ENCODE measurements at places on chromosomes 2 and 18.

GRCh38 chr2:158774681-158775080 is 20.4 kb upstream of the DAPL1 start:
- no peak for DNase-seq

DNA sequence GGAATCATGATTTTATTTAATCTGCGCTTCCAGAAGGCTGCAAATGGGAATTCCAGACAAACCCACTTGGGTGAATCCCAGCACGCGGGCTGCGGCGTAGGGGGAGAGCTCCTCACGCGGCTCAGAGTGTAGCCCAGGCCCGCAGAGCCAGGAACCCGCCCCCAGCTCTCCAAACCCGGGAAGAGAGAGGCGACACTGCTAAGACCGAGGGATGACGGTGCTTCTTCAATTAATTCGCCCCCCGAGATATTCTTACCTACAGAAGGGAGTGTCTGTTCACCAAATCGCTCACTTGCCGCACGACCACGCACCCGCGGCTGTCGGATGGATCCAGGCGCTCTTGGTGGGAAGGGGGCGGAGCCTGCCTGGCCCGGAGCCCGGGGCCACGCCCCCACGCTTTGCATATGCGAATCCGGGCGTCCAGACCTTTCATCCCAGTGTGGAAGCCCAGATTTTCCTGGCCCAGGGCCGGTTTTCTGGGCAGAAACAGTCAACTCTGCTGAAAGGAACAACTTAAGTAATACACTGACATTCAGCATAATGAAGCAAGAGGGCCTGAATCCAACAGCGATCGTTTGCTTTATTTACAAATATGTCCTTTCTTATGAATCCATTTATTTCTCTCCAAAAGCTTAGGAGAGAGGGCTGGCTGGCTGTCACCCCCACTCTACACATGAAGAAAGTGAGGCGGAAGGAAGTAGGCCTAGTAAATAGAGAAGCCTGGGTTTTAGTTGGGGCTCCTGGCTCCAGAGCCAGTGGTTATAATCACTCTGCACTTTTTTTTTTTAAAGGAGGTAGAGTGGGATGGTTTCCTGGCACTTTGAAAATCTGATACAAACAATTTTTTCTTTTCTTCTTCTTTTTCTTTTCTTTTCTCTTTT is at the start of gene SLC19A3:
Gene SLC19A3 (minus strand): TSS at position 342 of the 881 bp plus-strand sequence. CDS start 15,710 bp downstream, outside the sequence.
- no peak for DNase-seq

- DNase-seq, result no peak
Observed at GRCh38 chr18:56200381-56200911, 437.9 kb downstream of the TXNL1 start.

GRCh38 chr2:241314226-241315092 is 1.0 kb downstream of the HDLBP start:
- no peak for DNase-seq

GRCh38 chr2:156327835-156328695 is 4.5 kb downstream of the NR4A2 start:
- DNase-seq, result peak; percentile 28

- no peak for DNase-seq
Observed at GRCh38 chr2:160920791-160921303, 239.4 kb upstream of the TANK start.

- DNase-seq, result no peak
Observed at GRCh38 chr2:73842739-73843019, 13.9 kb downstream of the STAMBP start.

GRCh38 chr2:214310319-214310718 is 100.5 kb upstream of the VWC2L start:
- DNase-seq, result no peak

DNA sequence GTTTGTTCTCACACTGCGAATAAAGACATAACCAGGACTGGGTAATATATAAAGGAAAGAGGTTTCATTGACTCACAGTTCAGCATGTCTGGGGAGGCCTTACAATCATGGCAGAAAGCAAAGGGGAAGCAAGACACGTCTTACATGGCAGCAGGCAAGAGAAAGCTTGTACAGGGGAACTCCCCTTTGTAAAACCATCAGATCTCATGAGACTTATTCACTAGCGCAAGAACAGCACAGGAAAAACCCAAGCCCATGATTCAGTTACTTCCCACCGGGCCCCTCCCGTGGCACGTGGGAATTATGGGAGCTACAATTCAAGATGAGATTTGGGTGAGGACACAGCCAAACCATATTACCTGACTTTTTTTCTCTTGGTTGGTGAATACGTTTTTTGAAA is 51.3 kb downstream of the TMEM247 start:
- no peak for DNase-seq

GRCh38 chr2:100819370-100820272 is at the start of gene NPAS2:
NPAS2 (plus strand) TSS chr2:100820139; CDS start chr2:100904755, 84,616 bp downstream.
- no peak for DNase-seq

DNA sequence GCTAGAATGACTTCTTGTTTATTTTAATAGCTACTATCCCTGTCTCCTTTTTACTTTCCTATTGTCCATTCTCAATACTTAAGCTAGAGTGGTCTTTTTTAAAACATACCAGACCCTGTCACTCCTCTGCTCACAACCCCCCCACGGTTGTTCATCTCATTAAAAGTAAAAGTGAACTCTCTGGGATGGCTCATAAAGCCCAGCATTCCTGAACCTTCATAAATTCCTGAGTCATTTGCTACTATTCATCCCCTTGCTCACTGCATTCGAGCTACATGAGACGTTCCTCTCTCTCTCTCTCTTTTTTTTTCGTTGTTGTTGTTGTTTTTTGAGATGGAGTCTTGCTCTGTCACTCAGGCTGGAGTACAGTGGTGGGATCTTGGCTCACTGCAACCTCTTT is 148.7 kb upstream of the DSEL start:
- DNase-seq, result no peak

DNA sequence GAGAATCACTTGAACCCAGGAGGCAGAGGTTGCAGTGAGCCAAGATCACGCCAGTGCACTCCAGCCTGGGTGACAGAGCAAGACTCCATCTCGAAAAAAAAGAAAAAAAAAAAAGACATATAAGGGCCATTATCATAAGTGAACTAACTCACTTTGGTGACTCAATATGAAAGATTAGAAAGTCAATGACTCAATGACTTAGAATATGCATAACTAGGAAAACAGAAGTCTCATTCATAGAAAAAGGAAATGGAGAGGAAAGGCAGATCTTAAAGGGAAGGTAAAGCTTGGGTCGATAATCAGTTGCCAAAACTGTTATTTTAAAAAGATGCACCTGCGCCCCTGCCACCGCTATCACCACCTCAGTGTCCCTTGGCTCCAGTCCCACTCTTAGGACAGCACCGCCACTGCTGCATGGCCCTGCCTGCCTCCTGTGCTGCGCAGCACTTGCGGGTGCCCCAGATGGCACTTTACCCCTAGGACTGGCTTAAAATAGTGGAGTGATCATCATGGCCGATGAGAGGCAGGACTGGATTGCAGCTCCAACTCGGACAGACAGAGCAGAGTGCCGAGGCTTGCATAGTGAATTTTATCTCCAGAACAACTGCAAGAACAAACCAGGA is 54.7 kb downstream of the INO80D start:
- no peak for DNase-seq

DNA sequence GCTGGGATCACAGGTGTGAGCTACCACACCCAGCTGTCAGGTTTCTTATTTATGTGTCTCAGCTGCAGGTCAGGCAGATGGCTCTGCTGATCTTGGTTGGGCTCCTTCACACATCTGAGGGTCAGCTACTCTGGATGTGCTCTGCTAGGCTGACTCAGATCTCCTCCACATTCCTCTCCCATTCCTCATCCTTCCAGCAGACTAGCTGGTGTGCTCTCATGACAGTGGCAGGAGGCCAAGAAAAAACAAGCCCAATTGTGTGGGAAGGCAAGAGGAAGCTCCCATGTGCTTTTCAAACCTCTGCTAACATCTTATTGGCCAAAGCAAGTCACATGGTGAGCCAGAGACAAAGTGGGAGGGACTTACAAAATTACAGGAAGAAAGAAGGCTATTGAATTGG is 11.7 kb upstream of the MSH6 start:
- no peak for DNase-seq

DNA sequence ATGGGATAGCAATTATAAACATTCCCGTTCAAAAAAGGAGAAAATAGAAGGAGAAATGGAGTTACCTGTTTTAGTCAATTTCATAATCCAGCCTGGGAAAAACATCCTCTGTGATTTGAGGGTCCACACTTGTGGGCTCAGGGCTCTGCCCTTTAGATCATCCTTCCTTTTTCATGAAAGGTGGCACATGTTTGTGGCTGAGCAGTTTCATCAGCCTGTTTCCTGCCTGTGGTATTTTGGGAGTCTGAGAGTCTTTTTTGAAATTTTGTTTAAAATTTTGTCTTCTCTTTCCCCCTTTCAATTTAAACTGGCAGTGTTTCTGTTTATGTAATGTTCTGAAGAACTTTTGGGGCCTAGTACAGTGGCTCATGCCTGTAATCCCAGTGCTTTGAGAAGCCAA is 84.0 kb downstream of the KIAA1328 start:
- no peak for DNase-seq

DNA sequence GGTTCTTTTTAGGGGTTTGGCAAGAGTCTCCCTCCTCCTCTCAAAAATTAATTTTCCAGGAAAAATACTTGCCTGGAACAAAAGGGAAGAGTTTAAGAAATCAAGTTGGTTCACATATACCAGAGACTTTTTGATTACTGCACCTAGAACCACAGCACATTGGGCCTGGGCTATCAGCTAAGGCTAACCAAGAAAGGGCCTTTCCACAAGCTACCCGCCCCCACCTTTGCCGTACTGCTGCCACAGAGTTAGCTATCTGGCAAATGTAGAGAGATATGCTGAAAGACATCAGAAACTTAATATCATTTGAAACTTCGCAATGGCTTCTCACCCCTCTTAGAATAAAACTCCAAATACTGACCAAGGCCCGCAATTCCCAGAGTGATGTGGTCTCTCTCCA is 76.9 kb downstream of the AAK1 start:
- DNase-seq, result no peak

GRCh38 chr2:64863097-64863820 is 125.9 kb upstream of the SLC1A4 start:
- DNase-seq, result no peak

DNA sequence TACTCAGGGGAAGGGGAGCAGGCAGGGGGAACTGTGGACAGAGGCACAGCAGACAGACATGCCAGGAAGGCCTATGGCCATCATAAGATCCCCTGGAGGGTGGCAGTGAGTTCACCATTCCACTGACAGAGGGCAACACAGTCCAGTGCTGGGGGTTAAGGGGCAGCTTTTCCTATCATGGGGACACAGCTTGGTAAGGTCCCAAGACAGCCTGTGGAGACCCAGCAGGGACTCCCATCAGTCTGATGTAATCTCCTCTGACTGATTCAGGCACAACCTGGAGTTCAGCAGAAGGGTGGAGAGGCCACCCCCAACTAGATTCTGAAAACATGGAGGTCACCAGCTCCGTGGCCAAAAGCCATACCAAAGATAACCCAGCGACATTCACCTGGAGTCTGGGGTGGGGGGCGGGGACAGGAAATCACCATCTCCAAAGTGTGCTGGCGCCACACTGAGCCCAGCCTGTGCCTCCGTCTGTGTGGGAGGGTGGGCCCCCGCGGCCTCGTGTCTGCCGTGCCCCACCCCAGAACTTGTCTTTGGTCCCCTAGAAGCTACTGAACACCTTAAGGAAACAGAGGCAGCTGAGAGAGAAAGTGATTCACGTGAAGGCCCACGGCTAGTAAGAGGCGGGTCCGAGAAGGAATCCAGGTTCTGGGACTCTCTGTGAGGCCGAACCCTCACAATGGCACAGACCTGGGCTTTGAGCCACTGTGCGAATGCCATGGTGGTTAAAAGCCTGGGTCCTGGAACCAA is 28.6 kb downstream of the DNMT3A start:
- no peak for DNase-seq

GRCh38 chr2:203261326-203262159 is 22.7 kb downstream of the CYP20A1 start:
- no peak for DNase-seq

GRCh38 chr2:43759195-43759594 is 14.6 kb upstream of the DYNC2LI1 start:
- DNase-seq, result no peak

DNA sequence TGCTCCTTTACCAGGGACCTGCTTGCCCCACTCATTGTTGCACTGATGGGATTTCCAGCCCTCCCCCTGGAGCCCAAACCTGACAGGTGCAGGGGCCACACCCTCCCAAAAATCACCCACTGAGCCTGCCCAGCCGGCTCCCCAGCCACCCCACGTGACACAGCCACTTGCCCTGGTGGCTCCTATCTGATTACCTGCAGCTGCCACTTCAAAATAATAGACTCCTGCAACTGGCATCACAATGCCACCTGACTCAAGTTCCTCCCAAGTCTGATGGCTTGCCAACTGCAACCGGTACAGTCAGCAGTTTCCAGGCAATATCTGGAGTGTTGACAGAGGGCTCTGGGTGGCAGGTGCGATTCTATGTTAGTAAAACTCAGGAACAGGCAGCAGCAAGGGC is 66.2 kb downstream of the CRACDL start:
- no peak for DNase-seq

DNA sequence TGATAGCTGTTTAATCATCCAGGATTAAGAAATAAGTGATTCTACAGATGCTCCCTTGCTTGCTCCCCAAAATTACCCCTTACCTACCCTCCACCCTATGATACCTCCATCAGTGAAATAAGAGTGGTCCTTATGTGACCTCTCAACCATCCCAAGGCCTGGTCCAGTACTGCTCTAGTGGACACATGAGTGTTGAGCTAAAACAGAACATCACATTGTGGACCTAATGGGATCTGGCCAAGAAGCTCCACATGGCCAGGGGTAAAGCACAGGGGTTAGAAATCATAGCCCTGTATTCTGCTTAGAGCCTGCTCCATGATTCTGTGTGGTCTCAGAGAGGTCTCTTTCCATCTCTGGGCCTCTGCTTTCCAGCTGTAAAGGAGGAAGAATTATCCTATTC is 355.6 kb downstream of the TNS1 start:
- no peak for DNase-seq

GRCh38 chr2:79355569-79355968 is 157.3 kb upstream of the CTNNA2 start:
- DNase-seq, result no peak

GRCh38 chr2:233422050-233422639 is 67.9 kb downstream of the DGKD start:
- DNase-seq, result peak; percentile 51

DNA sequence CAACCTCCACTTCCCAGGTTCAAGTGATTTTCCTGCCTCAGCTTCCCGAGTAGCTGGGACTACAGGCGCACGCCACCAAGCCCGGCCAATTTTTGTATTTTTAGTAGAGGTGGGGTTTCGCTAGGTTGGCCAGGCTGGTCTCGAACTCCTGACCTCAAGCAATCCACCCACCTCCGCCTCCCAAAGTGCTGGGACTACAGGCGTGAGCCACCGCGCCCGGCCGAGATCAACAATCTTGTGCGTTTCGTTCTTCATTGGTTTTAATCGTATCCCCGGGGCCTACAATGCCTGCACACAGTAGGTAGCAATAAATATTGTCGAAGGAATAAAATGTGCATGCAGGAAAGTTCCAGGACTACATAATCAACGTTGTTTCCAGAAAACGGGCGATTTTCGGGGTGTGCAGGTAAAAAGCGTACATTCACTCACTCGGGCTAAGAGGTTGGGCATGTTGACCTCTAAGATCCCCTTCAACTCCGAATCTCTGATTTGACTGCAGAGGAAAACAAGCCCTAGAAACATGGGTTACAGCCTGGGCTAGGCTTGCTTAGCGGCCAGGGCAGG is 2.7 kb upstream of the SOS1 start:
- DNase-seq, result no peak

Data from effector CD4-positive, alpha-beta T cell (primary cell).